ENCODE measurements at places on chromosomes 6 and 20. TPM values are rescaled to one million over a fixed set of nuclear protein-coding genes. Genes with fewer than 3 reads are reported as not detected.

DNA sequence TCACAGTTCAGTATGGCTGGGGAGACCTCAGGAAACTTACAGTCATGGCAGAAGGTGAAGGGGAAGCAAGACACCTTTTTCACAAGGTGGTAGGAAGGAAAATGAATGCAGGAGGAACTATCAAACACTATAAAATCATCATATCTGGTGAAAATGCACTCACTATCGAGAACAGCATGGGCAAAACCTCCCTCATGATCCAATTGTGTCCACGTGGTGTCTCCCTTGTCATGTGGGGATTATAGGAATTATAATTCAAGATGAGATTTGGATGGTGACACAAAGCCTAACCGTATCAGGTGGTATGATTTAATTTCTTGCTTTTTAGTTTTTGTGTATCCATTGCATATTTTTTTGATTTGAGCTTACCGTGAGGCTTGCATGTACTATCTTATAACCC is 133.2 kb upstream of the SYNCRIP start:
- no peak for DNase-seq

CYP21A2 gene
- 4.9 TPM for polyA plus RNA-seq

DNA sequence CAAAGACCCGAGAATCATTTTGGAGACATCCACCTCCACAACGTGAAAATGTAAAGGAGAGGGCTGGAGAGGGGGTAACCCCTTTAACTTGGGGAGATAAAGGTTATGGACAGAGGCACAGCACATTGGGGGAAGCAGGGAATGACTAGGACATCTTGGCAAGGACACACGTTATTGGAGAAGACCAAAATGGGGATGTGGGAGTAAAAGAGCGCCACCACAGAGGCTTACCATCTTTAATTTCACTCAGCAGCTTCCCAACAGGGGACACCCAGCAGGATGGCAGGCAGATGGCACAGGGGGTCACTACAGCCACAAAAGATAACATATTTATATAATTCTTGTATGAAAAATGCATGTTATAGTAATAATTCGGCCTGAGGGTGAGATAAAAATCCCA is 9.8 kb downstream of the C6orf52 start:
- DNase-seq = no peak

DNA sequence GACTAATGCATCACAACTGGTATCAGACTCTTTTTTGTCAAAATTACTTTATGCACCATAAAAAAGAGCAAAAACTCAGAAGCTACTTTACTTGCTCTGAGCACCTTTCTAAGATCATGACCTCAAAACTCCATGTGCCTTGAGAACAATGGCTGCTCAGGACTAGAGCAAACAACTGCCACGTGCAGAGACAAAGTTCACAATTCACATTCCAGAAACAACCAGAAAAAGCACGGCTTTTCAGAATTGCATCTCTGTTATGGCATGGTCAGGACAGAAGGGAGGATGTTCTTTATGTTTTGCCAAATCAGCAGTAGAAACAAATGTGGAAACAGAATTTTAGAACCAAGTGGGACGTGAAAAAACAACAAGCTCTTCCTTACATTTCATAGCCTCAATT is 70.5 kb downstream of the CNKSR3 start:
- no peak for DNase-seq

DNA sequence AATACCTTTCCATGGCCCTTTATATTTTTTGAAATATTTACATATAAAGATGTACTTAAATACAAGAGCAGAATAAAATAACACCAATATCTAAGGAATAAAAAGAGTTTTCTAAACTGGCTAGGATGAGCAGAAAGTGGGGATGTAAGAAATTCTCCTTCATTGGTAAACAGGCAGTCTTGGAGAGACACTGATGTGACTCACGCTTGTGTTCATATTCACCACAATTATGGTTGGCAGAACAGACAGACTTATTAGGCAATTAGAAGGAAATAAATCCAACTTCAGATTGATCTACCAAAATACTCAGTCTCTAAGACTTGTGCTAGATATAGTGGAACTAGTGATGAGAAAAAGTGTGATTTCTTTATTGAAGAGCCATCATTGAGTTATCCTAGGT is 463.7 kb downstream of the CDC5L start:
- DNase-seq = no peak

ULBP2 gene
- 1.7 TPM for polyA plus RNA-seq

GRCh38 chr6:162058281-162058875 is 669.2 kb downstream of the PRKN start:
- no peak for DNase-seq

CDKN1A gene
- 9.9 TPM for polyA plus RNA-seq

DNA sequence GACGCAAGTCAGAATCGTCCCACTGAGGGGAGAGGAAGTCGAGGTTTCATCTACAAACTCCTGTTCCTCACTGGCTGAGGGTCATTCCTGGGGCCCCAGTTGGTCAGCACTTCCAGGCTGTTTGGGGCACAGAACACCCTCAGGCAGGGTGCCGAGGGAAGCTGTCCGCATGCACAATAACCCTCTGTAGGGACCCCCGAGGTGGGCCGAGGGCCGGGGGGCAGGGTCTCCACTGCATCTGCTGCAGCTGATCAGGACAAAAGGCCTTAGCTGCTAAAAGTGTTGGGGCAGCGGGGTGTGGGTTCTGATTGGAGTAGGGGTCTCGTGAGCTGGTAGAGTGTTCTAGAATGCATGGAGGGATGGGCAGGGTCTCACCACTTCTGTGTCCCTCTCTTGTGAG is 125.1 kb downstream of the TOX2 start:
- DNase-seq = no peak

DNA sequence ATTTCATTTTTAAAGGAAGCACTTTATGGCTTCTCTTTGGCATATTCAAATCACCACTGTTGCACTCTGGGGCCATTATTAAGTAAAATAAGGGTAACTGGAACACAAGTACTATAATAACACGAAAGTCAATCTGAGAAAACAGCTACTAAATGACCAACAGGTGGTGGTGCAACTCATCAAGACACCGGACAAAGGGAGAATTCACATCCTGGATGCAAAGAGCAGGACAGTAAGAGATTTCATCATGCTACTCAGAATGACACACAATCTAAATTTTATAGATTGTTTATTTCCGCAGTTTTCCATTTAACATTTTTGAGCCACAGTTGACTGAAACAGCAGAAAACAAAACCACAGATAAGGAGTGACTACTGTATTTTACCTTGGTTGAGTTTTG is 27.6 kb upstream of the LY86 start:
- no peak for DNase-seq

DNA sequence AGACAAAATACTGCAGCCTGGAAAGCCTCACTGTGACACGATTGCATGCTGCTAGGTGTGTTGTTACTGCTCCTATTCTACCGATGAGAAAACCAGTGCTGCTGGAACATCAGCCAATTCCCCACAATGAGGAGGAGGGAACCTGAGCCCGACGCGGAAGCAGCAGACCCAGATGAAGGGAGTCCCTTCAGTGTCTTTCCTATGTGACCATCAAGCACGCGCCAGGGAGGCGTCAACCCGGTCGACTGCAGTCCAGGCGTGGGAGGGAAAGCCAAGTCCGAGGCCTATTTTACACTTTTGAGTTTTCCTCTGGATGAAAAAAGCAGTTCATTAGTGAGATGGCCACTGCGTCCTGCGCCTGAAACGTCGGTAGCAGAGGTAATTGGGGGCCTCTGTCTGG is 63.3 kb downstream of the STK35 start:
- DNase-seq = no peak

GRCh38 chr6:149869275-149869892 is 5.2 kb upstream of the LRP11 start:
- DNase-seq = no peak

SDCBP2 gene
- 20.0 TPM for polyA plus RNA-seq

GRCh38 chr6:6366803-6367202 is 46.3 kb upstream of the F13A1 start:
- peak; percentile 46 for DNase-seq

- DNase-seq = no peak
Measured at GRCh38 chr6:8481727-8482126, 46.4 kb upstream of the SLC35B3 start.

LIME1 gene
- polyA plus RNA-seq = 19.6 TPM

- no peak for DNase-seq
Measured at GRCh38 chr6:160788806-160789205, 86.8 kb downstream of the PLG start.

DNA sequence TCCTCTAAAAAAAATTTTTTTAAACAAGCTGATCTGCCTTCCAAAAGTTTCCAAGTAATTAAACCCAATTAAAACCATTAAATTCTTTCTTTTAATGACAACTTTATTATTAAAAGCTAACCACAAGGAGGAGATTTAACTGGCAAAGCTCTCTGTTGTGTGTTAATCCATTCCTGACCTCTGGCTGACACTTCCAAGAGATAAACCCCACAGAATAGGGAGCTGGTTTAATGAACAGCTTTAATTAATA is 230.8 kb downstream of the EYA2 start:
- DNase-seq = no peak

DNA sequence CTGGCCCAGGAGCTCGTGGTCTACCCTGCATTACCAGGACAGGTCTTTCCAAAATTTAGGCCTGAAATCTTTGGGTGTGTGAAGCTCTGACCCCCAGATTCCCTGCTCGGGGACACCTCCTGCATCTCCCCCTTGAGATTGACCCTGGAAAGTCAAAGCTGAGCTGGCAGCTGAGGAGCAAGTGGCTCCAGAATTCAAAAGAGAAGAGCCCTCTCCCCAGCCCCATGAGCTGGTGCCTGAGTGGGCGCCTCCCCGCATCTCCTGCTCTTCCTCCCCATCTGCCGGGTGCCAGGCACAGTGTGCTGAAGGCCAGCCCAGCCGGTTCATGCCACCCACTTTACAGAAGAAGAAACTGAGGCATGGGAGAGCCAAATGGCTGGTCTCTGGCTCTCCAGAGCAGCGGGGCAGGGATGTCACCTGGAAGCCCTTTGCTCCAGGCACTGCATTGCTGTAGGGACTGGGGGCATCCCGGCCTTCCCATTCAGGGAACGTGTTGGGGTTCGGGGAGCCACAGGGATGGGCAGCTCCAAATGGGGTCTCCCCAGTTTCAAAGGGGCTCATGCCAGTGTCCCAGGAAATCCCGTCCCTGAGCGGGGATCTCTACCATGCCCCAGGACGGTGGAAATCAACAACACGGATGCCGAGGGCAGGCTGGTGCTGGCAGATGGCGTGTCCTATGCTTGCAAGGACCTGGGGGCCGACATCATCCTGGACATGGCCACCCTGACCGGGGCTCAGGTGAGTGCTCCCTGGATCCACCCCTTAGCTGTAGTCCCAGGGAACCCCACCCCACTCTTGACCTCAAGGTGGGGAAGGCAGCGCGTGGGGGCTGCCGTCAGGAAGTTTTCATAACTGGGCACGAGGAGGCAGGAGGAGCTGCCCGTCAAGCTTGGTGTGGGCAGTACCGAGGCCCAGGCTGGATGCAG is 20.5 kb downstream of the NPEPL1 start:
- DNase-seq = no peak

DNA sequence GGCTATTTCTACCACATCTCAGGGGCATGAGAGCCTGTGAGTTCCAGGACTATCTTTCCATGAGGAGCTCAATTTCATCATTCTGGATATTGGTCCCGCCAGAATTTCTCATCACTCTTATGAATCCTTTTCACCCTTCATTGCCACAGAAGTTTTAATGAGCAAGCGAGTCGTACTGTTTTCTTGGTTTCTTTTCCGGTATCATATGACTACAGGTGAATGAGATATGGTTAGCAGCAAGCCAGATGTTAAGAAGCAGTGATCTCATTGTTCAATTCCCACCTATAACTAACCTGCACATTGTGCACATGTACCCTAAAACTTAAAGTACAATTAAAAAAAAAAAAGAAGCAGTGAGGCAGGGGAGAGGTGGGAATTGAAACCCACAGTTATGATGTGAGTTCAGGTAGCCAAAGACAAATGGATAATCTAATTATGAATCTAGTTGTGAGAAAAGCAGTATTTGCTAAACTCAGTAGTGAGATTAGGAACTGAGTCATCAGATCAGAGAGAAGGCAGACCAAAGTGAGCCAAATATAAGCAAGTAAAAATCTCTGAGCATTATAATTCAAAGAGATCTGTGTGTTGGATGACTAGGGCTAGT is 78.0 kb upstream of the ELOVL5 start:
- DNase-seq = no peak

CLDN20 gene
- polyA plus RNA-seq = 0.87 TPM

DNA sequence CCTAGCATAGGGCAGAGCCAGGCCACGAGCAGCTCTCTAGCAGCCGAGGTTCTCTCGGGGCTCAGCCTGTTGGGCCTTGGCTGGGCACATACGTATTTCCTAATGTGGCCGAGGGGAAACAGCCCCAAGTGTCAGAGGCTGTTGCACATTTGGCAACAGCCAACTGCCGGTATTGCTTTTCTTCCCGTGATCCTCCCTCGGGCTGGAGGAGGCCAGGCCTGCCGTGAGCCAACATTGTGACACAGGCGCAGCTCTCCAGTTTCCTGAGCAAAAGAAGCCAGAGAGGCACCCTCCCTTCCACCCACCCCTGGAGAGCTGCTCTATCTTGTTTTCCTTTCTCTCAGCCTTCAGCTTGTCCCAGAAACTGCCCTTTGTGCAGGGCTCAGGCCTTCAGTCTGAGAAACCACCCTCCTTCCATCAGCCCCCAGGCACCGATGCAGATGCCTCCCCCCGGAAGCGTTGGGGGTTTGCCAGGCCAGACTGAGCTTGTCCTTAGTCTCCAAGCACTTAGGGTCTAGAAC is 5.1 kb upstream of the BPI start:
- DNase-seq = no peak

PPP1R14C gene
- 42.3 TPM for polyA plus RNA-seq

ANKRD6 gene
- polyA plus RNA-seq = 57.2 TPM

DNA sequence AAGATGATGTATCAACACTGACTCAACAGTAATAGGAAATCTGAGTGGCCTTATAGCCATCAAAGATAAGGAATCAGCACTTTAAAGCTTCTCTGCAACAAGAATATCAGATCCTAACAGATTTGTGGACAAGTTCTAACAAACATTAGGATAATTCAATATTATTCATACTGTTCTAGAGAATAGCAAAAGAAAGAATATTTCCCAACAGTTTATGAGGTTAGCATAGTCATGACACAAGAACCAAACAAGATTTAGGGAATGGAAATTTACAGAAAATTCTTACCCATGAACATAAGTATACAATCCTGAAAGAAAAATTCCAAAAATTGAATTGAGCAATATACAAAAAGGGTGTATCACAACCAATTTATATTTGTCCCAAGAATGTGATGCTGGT is 64.3 kb upstream of the BTBD3 start:
- no peak for DNase-seq

DNA sequence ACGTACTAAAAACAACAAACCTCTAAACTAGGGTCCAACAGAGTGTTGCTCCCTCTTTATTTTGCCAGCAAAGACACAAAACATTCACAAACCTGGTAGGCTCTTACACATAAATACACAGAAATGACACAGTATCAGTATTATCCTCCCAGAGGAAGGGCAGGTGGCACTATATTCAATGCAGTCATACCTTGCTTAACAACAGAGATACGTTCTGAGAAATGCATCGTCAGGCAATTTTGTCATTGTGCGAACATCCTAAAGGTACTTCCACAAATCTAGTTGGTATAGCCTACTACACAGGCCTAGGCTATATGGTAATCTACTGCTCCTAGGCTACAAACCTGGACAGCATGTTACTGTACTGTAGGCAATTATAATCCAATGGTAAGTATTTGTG is 9.6 kb downstream of the ZBTB2 start:
- no peak for DNase-seq

- no peak for DNase-seq
Measured at GRCh38 chr6:115441651-115442050, 619.0 kb downstream of the FRK start.
